ENCODE measurements at places on chromosomes 3 and 15.
A peak's percentile ranks its signal among the peaks of the same experiment; 100 is the strongest.

GRCh38 chr15:88625943-88626741, 5.0 kb downstream of the AEN start:
- DNase-seq = no peak

DNA sequence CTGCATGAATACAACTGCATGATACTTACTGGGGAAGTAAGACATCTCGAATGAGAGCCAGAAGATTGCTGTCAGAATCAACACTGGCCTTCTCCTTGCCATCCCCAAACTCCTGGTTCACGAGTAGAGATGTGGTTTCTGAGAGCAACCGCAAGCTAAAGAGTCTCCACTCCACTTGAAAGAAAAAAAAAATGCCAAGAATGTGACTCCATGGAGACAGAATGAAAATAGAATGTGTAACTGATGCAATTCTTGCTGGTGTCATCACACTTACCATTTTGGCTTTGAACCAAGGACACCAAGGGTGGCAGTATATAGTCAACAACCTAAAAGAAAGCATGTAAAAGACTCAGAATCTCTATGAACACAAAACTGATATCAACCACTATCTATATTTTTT, 280.4 kb downstream of the ULK4 start:
- DNase-seq = peak; percentile 5

DNA sequence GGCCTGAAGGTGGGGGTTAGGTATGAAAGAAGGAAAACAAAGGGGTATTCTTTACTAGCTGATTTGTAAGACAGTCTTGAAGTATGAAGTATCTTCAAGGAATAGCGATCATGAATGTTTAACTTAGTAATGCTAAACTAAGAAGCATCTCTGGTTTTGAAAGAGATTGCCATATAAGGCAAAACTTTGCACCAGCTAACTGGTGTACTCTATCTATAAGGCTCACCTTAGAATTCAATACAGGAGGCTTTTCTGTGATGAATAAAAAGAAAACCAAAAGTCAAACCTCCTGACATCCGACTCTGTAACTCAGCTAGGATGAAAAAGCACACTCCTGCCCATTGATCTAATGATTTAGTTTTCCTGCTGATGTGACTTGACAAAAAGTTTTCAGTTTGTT, 54.7 kb downstream of the FOXP1 start:
- no peak for DNase-seq

DNA sequence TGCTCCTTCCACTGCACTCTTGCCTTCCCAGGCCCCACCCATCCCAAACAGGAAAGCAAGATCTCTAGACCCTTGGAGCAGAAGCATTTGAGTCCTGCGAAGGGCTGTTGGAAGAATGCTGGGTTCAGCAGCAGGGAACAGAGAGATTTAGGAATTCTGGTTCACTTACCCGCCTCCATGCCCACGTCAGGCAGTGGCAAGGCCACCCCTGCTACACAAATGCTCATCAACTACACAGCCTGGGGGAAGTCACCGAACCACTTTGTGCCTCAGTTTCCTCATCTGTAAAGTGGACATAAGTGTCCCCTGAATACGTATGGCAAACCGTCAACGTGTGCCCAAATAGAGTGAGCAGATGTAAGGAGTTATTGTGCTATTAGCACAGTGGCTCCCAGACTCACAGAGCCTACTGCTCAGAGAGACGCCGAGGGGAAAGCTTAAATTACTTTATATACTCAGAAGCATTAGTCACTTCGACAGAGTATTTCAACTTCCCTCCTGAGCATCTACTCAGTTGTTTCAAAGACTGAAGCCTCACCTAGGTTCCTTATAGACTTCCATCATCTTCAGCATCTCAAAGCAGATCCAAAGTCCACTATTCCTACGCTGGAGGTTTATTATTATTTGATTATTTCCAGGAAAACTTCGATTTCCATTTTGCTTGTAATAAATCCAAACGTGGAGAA, 905 bp downstream of the HOMER2 start:
- DNase-seq = no peak
